ENCODE measurements at places on chromosomes 6 and 20.
A peak's percentile ranks its signal among the peaks of the same experiment; 100 is the strongest.

GRCh38 chr6:159061146-159061545 is 16.4 kb upstream of the TAGAP start:
- DNase-seq = no peak

DNA sequence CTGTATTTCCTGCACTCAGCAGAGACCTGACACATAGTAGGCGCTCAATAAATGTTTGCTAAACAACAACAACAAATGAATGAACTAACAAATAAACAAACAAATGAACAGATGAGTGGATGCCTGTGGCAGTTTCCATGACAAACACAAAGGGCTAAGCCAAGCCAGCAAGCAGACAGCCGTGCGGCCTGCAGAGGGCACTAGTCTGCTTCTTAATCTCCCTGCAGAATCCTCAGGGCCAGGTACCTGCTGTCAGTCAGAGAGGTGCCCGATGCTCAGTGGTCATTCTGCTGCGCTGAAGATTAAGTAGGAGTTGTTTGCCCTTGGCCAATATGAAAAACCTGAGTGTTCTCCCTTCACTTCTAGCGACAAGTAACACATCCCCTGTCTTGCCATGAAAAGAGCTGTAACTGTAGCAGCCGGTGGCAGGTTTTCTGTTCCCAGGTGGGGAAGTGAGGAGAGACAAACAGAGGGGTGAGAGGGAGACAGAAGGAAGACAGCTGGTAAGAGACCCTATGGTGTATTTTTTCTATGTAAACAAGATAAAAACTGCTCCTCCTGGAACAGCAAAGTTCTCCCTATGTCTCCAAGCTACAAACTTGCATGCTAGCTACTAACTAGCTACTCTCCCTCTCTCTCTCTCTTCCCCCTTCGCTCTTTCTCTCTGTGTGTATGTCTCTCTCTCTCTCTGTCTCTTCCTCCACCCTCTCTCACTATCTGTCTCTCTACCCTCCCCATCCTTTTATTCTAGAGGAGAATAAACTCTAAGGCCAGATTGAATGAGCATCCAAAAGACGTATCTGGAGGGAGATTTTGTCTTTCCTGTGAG is at the start of gene MC3R:
TSS of gene MC3R (plus strand) at position 779 of the 829 bp plus-strand sequence. CDS start 112 bp downstream, outside the sequence.
- DNase-seq = peak; percentile 11

- DNase-seq = no peak
Observed at GRCh38 chr6:23180504-23181293, 611.3 kb downstream of the HDGFL1 start.

DNA sequence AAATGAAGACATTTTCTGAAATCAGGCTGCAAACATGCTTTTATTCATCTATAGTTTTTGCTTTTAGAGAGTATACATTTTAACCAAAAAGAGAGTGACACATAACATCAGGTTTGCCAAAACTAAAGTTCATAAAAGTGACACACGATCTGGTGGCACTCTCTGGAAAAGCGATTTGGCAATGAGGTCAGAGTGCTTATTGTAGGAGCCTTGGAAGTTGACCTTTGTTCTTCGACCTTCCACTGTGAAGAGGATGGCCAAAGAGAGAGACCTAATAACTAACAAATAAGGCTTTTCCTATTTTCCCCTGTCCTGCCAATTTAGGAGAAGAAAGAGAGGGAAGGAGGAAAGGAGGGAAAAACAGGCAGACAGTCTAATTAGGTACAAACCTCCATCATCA is 230.1 kb downstream of the SIM1 start:
- DNase-seq = no peak

- DNase-seq = peak; percentile 45
Observed at GRCh38 chr20:32585011-32585585, at the start of gene NOL4L. NOL4L (minus strand) TSS chr20:32585333; CDS start chr20:32584890, 443 bp downstream.

Measured in B cell (primary cell).